ENCODE measurements at places on chromosomes 4 and X.

- DNase-seq: no peak
These were observed 25.0 kb downstream of the ADGRA3 start for GRCh38 chr4:22490718-22491315.

DNA sequence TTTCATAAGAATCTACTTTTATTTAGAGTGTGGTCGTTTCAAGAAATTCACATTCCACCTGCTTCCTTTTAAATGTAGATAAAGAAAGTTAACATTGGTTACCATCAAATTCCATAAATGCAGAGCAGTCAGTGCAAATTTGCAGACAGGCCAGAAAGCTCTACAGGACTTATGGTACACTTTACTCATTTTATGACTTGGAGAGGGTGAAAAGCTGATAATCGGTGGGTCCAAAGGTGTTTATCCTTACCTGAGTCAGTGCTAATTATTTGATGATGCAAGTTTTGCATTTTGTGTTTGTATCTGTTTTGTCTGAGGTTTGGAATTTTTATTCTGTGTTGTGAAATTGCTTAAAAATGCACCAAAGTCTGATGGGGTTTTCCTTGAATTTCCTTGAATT is 193.3 kb downstream of the PALLD start:
- DNase-seq: no peak

DNA sequence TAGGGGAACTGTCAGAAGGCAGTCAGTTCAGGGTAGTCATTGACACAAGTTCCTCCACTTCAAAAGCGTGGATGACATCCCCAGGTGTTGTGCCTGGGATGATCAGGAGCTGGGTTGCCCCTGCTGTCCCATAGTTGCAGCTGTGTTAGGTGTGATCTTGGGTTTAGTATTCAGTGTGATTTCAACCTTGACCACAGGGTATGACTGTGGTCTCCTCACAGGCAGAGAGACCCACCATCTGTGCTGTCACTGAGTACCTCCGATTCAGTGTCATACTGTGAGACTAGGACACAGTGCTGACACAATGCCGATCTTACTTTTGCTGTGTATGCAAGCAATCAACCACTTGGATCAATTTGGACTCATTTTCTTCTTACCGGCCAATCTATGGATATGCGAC is 25.2 kb downstream of the FOXR2 start:
- DNase-seq: no peak

GRCh38 chr4:37604461-37604860 is 81.7 kb downstream of the RELL1 start:
- no peak for DNase-seq

DNA sequence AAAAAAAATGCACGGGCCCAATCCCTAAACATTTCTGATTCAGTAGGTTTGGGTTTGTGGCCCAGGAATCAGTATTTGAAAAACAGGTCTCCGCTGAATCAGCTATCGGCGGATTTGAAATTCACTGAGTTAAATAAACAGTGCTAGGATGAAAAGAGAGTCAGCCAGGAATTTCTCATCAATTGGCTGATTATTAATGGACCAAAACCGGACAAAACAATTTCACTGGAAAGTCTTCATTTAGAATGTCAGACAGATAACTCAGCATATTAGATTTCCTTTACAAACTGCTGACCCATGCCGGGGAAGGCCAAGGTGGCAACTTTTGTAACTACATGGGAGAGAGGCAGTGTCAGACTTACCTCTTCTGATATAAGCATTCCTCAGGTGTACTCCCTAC is 99.4 kb upstream of the LSM6 start:
- no peak for DNase-seq

- DNase-seq: no peak
These were observed 32.5 kb downstream of the PDGFC start for GRCh38 chr4:156939139-156939538.

GRCh38 chrX:103197721-103198306 is 17.1 kb upstream of the BEX4 start:
- no peak for DNase-seq

DNA sequence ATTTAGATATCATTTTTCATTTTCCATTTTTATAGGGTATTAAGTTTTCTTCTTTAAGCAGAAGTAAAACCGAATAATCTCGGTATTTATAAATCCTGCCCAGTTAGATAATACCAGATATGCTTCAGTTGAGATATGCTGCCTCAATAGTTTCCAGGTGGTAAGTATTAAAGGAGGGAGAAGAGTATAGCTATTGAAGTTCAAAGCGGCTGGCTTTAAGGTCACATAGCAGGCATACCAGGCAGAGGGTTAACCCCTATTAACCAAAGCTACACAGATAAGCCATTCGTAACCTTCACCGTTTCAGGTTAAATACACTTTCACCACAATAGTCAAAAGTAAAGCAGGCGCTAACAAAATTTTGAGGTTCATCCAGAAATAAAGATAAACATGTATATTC is 54.2 kb downstream of the EDNRA start:
- DNase-seq: no peak

DNA sequence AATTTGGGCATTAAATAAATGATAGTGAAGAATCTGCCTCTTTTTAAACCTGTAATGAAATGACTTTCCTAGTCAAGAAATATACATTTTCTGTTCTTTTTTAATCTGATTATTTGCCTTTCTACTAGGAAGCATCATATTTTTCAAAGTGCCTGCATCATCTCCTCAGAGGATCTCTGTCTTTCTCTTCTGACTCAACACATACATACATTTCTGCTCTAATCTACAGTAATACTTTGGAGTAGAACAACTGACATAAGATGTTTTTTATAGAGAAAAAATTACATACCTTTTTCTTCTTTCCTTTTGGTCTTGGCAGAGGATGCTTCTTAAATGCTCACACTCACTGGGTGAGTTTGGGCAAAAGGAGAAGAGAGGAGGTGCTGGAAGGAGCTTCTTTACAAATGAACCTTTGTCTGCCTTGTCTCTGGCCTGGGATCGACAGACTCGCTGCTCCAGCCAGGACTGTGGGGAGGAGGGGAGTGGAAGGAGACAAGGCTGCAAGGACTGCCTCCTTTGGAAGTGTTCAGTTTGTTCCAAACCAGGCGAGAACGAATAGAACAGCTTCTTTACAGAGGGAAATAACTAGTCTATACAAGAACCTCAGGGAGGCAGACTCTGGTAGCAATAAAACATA is at the start of gene SCRG1:
Gene SCRG1, minus strand, starts transcription at position 338 of the 637 bp plus-strand sequence. CDS start 7,702 bp downstream, outside the sequence.
- DNase-seq: no peak

- no peak for DNase-seq
These were observed 54.3 kb upstream of the CAMK2D start for GRCh38 chr4:113815826-113816225.

GRCh38 chr4:185020293-185020808 is 2.1 kb downstream of the HELT start:
- DNase-seq: peak; percentile 20

DNA sequence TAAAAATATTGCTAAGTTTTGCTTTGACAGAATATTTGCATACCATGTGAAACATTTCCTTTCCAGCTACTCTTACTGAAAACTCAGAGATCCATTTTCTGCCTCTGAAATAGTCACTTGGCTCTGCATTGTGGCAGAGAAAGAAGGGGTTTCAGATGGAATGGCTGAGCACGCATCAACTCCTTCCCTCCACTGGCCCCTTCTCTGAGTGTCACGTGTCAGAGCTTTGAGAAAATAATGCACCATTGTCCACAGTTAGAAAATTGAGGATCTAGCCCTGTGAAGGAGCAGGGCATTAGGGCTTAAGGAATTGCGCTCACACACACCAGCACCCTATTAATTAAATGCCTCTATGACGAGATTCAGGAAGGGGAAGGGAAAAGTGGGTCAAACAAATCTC is 78.8 kb upstream of the FAT4 start:
- DNase-seq: no peak

DNA sequence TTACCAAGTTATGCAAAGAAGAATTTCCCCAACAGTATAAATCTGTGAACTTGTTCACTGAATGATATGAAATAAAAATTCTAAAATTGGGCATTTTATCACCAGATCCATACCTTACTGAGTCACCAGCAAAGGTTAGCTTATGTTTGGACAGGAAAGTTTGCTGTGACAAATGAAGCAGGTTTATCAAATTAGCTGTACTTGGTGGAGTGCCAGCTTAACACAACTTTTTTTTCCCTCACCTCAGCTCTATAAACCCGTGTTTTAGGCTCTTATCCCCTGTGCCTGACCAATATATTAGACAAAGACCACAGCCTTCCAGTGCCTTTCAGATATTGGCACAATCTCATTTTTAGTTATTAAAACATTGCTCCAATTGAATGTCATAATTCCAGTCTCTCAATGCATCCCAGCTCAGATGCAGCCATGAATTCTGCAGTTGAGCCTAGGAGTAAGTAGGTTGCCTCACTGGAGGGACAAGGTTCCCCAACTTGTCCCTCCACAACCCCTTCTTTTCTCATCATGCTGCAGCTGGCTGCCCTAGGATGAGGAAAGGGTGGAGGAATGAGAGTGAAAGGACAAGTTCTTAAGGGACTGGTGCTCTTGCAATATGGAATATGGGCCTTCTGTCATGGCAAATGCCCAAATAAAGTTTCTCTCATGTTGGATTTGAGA is 27.0 kb upstream of the PDGFC start:
- DNase-seq: no peak

Measured in stimulated activated naive CD8-positive, alpha-beta T cell treated with anti-CD3 and anti-CD28 coated beads, Interleukin-15, Interleukin-2, amounts not matched to agents 100 U/mL and 50 U/mL, for 24 hours (primary cell).